Pons (tissue), 1 donor: ENCODE measurements at places on chromosomes 6 and 20.

GRCh38 chr20:50224531-50225255 is 34.1 kb downstream of the CEBPB start:
- peak; percentile 19 for DNase-seq

DNA sequence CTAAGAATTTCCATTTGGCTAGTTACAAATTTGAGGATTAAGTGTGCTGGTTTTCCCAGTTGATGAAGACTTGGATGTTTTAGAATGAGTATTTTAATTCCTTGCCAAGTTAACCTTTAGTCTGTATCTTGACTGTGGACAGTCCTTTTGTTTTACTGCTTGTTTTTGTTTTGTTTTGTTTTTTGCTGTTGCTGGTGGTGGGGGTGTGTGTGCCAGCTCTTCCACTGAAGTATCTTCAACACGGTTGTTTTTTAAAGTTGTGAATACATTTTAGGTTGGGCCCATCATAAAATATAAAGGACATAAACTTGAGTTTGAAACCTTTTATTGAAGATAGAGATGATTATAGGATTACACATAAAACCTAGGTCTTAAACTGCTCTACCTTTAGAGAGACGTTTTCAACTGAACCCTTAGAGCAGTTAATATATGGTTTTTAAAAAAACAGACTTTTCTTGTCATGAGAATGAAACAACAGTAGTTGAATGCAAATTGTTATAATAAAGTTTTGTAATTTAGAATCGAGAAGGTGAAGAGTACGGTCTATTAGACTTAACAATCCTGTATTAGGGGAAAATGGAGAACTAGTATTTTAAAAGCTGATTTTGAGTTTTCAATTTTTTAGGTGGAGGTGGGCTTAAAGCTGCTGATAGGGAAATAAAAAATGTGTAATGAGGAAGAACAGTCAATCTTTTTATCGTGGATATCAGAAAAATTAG is 4.0 kb downstream of the QKI start:
- DNase-seq, result peak; percentile 64

DNA sequence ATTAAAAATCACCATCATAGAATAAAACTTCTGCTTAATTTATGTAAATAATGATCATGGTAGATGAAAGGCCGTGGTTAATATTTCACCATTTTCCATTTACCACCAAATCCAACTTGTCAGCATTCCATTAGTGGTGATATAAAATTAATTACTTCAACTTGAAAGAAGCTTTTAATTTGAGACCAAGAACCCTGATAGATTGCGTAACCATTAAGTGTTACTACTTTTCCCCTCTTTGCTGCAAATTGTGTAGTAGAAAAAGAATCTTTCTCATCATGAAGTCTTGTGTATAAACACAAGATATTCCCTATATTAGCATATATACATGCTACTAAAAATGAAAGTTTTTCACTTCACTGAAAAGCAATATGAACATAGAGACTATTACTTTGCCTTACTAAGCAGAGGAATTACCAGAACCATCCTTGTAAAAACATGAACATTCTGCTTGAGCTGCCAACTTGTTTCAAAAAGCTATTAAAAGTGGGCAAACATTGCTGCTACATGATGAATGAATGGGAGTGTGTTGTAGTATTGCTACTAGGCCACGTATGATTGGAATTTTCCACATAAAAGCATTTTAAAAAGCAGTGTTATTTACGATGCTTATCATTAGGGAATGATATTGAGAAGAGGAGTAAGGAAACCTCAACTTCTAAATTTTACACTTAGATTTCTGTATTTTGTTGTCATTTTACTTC is 35.0 kb downstream of the STX11 start:
- no peak for DNase-seq

- no peak for DNase-seq
Measured at GRCh38 chr20:33925867-33926266, 67.8 kb upstream of the RALY start.

- peak; percentile 94 for DNase-seq
Measured at GRCh38 chr6:11202513-11203305, 29.8 kb downstream of the NEDD9 start.

DNA sequence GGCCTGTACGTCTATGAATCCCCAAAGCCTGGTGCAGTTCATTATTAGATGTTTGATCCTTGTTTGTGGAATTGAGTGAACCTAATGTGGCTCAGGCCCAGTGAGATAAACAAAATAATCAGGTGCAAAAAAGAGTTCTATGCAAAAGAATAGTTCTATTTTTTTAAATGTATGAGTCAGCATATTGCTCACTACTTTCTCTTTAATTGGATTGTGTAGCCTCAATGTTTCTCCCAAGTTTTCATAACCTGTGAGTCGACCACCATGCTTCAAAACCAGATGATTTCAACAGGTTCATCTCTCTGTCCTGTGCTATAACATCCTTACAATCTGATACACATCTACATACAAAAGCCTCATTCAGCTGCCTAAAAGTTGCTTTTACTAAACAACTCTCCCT is 116.5 kb upstream of the HDAC2 start:
- DNase-seq, result peak; percentile 37

DNA sequence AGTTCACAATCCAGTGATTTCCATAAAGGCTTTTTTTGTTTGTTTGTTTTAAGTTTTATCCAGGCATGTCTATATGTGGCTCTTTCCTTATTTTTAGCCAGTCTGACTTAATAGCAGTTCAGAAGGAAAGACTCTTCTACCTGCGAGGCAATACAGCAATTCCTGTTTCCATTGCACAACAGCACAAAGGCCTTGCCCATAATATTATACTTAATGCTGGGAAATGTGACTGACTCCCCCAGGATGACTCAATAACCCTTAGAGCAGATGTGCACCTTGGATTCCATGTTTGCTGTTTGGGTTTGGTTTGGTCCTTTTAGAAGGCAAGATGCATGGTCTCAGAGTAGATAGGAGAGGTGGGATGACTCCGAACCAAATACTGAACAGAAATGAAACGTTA is 184.1 kb downstream of the MTFR2 start:
- no peak for DNase-seq

GRCh38 chr6:50952092-50952907 is 133.6 kb downstream of the TFAP2B start:
- no peak for DNase-seq

- DNase-seq, result no peak
Measured at GRCh38 chr20:18466574-18466893, 296 bp downstream of the DZANK1 start.

DNA sequence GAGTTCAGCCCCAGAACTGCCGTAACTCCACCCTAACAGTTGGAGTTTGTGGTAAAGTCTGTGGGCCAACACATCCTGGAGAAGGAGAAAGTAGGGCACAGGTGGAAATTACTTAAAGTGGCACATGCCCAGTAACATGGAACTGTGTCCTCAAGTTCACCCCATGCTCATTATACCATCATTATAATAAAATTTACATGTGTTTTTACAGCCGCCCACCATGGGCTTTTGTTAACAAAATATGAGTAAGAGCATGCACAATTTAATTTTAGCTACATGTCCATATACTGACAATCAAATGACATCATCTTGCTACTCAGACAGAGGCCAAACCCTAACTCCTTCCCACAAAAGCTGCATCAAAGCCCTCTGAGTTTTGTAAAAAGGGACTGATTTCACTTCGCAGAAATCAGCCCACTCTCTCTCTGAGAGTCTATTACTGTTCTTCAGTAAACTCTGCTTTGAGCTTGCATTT is 17.3 kb upstream of the ELOVL4 start:
- no peak for DNase-seq

DNA sequence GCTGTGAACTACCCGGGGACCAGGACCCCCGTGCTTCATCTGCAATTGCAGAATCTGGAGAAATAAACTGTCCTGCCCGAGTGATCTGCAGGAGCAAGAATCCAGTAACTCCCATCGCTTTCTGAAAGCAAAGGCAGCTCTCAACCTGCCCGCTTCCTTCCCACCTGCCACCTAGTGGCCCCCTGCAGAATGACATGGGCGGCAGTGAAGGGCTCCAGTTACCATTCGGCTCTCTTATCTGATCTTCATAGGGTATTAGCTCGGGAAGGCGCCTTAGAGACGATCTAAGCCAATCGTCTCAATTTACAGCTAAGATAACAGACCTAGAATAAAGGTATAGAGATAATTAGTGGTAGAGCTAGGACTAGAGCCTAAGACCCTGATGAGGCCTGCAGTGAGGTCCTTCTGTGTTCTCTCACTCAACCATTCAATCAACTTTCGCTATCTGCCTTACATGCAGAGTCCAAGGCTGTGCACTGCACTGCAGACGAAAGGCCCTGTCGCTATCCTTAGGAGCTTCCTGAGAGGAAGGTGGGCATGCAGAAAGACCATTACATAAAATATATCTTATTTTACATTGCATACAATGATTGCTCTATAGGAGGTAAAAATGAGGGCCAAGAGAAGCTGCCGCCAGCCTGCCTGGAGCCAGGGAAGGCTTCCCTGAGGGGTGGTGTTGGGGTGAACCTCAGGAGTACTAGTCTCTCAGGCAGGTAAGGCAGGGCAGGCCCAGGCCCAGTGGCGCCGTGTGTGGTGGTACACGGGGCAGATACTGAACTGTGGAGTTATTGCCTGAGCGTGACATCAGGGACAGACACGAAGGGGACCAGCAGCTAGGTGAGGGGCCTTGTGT is 7.1 kb upstream of the PSMG4 start:
- peak; percentile 88 for DNase-seq

DNA sequence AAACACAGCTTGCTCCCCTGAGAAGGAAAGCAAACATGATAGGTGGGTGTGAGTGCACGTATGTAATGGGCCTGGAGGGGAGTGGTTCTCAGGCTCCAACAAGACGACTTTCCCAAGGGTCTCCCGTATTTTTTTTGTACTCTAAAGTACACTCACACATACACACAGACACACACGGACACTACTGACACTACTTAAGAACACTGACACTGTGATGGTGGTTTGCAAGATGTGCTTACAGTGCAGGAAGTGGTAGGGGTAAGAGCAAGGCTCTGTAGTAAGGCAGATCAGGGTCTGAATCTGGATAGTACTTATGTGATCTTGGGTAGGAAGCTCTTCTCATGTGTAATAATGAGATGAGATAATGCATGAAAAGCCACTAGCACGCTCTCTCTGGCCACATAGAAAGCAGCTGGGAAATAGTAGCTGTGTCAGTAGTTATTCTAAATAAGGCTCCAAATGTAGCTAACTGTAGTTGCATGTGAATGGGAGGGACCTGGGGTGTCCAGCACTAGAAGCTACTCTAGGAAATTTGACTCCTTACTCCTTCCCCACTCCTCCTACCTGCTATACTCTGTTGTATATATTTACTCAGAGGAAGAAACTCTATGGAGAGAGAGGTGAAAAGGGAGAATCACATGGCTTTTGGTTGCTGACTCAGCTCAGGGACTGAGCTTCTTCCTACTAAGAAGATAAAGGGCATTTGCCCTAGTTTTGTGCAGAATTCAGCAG is 8.4 kb upstream of the ZBTB24 start:
- DNase-seq, result no peak

DNA sequence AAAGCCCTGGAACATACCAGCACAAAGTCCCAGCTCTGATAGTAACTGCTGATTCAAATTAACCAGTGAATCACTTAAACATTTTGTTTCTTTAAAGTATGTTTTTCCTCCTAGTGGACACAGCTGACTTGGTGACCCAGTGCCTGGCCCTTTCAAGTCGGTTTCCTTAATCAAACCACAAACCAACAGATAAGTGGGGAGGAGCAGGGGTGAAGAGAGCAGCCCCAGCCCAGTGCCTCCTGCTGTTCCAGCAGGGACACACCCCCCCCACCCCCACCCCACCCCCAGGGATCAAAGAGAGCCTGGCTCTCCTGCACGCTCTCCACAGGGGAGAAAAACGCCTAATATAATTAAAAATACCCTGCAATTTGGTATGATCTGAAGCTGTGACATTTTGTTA is 55.4 kb upstream of the TBXT start:
- no peak for DNase-seq

GRCh38 chr6:52640916-52641315 is 30.0 kb upstream of the TMEM14A start:
- DNase-seq, result no peak

DNA sequence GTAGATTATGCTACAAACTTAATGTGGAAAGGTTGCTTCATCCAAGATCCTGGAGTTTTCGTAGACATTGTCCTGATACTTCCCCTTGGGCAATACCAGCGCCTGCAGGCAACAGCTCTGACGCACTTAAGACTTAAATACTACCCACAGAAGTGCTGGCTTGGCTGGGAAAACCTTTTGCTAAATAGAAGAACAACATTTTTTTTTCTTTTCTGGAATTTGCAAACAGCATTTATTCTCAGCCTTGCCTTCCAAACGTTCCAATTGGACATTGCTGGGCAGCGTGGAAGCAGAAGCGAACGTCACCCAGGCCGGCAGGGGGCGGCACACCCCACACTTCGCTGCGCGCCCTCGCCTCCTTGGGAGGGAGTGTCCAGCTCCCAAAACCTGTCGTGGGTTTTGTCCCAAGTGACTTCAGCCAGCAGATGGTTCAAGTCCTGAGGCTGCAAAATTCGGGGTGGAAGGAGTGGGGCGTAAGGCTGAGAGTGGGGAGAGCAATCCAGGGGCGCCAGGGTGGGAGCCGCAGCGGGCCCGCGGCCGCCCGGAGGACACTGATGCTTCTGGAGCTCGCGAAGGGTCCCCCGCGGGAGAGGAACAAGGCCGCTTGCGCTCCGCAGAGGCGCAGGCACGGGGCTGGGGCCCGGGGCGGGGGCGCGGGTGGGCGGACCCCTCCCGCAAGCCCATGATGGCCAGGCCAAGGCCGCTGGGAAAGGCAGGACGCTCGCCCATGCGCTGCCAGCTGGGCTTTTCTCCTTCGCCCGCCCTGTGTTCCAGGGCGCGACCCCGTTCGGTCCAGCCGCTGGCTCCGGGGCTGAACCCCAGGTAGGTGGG is 60.8 kb upstream of the MAP3K4 start:
- DNase-seq, result peak; percentile 63

DNA sequence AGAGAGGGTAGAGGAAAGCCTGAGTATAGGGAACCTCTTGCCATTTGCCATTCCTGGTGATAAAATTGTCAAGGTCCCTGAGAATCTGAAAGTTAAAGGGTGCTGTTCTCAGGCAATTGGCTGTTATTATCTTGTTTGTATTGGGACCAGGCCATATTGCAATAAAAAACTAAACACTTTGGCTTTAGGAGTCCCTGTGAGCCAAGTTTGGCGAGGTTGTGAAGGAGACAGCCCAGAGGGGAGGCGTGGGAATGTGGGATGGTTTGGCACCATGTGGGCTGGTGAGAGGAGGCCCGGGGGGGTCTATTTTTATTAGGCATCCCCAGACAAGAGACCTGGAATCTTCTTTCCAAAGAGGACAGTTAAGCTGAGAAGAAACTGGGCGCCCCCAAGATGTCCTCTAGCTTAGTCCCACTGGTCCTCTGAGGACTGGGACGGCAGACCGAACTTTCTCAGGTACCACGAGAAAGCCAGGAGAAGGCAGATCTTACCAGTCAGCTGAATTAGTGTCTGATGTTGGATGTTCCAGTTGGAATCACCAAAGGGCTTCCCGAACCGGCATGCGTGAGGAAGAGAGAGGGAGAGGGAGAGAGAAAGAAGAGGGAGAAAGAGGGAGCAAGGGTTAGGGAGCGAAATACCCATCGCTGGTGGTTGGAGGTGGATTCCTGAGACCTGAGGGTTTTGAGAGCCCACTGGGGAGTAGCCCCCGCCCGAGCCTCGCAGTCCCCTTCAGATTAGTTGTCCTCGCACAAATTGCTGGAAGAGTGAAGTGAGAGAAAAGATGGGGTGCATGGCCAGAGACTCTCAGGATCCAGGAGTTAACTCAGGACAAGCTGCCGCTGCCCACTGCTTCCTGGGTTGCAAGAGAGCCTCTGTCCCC is 24.4 kb downstream of the DYNLT1 start:
- no peak for DNase-seq
